ENCODE measurements at places on chromosomes 7 and 10.

- DNase-seq = no peak
Measured at GRCh38 chr7:82886324-82886723, 276.4 kb downstream of the PCLO start.

GRCh38 chr7:129553899-129554461 is 51.6 kb downstream of the SMKR1 start:
- DNase-seq = peak; percentile 33

DNA sequence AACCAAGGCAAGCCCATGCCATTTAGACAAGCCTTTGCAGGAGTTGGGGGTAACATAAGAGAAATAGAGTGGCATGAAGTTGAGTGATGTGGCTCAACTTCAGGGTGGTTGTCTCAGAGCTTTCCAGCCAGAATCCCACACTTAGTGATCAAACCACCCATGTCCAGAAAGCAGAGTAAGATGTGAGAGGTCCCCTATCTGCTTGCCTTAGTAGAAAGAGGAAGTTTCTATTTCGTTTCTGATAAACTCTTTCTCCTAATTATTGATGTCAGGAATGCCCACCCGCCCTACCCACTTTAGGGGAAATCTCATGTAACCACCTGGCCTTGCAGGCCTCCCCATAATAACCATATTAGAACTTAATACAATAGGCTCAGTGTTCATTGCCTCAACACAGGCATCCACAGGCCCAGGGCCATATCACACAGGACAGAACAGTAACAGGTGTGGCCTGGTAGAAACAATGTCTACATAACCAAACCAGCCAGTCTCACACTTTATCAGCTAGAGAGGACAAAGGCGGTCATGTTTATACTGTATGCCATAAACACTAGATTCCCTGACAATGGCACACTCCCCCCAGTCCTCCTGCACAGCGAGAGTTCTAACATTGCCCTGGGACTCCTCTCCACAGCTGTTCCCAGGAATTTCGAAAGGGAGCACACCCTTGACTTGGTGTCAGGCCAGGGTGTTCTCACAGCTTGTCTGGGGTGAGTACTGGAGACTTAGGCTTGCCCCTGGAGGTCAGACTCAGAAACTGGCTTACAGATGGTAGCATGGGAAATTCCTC is 364.4 kb downstream of the CXCL12 start:
- no peak for DNase-seq

- no peak for DNase-seq
Measured at GRCh38 chr10:55441777-55442176, 640.7 kb upstream of the PCDH15 start.

GRCh38 chr10:62911210-62911963 is 95.2 kb upstream of the EGR2 start:
- no peak for DNase-seq

DNA sequence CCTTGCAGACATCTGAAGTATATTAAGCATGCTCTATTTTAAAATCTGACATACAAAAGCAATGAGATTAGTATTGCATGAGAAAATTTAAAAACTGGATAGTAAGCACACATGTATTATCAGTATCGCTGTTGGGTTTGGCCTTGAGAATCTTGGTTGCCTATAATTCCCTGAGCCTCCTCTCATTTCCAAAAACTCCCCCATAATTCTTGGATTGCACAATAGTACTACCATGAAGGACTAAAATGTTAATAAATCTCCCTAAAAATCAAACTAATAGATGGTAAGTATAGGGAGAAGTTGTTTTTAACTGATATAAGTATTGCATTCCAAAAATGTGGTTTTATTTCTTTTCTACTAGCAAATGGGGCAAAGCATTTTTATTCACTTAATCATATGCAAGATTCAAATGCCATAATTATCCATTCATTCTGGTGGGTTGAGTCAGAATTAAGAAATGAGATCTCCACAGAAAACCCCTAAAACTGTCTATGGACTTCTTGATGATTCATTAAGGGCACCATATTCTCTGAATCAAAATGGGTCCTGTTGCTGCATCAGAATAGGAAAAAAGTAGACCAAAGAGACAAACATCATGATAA is 10.3 kb upstream of the VIM start:
- no peak for DNase-seq

DNA sequence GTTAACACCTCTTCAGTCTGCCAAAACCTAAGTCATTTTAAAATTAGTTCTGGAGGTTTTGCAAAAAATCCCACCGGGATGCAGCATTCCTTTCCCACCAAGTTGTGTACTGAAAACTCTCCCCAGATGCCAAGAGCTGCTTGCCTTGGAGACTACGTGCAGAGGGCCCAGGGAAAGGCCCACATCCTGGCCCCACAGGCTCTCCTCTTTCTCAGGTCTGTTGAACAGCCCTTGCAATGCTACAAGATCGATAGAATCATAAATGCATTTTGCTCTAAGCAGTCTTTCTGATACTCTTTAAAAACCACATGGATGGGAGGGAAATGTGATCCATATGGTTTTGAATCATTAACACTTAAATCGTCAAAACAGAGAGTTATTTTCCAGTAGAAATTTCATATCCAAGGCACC is 126.7 kb upstream of the ZMIZ1 start:
- no peak for DNase-seq
